Bone marrow (tissue), 2 donors: ENCODE measurements at places on chromosomes 3 and 15.

GRCh38 chr15:37016231-37016630, 84.1 kb downstream of the MEIS2 start:
- no peak for DNase-seq

GRCh38 chr3:11592445-11593298, 51.0 kb downstream of the VGLL4 start:
- no peak for DNase-seq

GRCh38 chr3:29447946-29448627, 167.2 kb downstream of the RBMS3 start:
- no peak for DNase-seq

- no peak for DNase-seq
Observed at GRCh38 chr3:32411442-32411841, 19.8 kb downstream of the CMTM7 start.

GRCh38 chr15:45377609-45378148, 665 bp downstream of the GATM start:
- DNase-seq, result no peak

DNA sequence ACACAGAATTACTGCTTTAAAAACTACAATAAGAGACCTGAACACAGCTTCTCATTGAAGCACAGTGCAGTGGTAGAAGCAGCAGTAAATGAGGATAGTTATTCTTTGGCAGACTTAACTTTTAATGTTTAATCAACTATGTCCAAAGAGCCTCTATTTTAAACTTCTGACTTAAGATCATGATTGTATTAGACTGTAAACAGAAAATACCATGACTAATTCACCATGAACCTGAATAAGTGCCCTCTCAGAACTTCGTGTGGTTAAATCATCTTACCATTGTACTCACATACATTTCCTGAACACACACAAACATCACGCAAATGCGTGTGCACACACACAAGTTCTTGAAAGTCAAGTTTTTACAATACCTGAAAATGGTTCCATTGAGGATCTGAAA, 13.9 kb downstream of the CEP152 start:
- no peak for DNase-seq

GRCh38 chr3:46829699-46830208, 33.5 kb downstream of the MYL3 start:
- no peak for DNase-seq

DNA sequence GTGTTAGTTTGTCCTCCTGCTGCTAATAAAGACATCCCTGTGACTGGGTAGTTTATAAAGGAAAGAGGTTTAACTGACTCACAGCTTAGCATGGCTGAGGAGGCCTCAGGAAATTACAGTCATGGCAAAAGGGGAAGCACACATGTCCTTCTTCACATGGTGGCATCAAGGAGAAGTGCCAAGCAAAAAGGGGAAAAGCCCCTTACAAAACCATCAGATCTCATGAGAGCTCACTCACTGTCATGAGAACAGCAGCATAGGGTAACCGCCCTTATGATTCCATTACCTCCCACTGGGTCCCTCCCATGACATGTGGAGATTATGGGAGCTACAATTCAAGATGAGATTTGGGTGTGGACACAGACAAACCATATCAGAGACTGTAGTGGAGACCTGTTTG, 27.0 kb downstream of the TM2D3 start:
- peak; percentile 90 for DNase-seq

- DNase-seq, result peak; percentile 89
Observed at GRCh38 chr3:129439817-129440617, at the start of the genes IFT122 and MBD4. Gene IFT122, plus strand, starts transcription at chr3:129440224. Its CDS starts 107 bp downstream, at chr3:129440331. Gene MBD4, minus strand, starts transcription at chr3:129439948. Its CDS starts 115 bp downstream, at chr3:129439833.

DNA sequence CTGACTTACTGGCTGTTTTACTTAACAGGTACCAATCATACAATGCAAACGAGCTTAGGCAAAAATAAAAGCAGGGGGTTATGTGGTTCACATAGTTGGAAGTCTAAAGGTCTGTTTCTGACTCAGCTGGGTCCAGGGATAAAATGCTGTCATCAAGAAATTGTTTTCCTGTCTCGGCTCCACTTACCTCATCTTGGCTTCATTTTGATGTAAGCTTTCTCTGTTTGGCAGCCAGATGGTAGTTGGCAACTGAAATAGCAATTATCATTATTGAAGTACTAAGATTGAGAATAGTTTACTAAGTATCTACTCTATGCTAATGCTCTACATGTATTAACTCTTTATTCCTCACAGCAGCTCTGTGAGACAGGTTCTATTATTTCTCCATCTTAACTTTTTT, 36.8 kb upstream of the CNTN3 start:
- DNase-seq, result no peak

GRCh38 chr3:61682671-61683548, 121.5 kb downstream of the PTPRG start:
- DNase-seq, result no peak

- DNase-seq, result no peak
Observed at GRCh38 chr3:190121383-190121782, 686 bp upstream of the P3H2 start.

DNA sequence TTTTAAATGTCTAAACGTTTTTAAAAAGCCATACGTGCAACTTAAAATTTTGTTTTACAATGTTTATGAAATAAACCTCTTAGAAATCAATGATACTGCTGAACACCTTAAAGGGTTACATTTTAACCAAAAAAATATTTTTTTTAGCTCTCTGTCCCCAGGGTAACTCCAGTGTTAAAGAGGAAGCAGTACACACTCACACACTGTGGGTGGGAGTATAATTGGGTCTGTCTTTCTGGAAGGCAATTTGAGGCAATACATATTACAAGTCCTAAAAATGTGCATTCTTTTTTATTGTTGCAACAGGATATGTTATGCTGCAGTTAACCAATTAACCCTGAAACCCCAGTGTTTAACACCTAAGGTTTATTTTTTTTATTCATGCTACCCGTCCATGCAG, 34.1 kb downstream of the WHAMM start:
- no peak for DNase-seq

GRCh38 chr15:62958528-62959363, 83.8 kb upstream of the TPM1 start:
- DNase-seq, result no peak

- DNase-seq, result no peak
Observed at GRCh38 chr3:41304593-41304992, 105.3 kb downstream of the CTNNB1 start.

DNA sequence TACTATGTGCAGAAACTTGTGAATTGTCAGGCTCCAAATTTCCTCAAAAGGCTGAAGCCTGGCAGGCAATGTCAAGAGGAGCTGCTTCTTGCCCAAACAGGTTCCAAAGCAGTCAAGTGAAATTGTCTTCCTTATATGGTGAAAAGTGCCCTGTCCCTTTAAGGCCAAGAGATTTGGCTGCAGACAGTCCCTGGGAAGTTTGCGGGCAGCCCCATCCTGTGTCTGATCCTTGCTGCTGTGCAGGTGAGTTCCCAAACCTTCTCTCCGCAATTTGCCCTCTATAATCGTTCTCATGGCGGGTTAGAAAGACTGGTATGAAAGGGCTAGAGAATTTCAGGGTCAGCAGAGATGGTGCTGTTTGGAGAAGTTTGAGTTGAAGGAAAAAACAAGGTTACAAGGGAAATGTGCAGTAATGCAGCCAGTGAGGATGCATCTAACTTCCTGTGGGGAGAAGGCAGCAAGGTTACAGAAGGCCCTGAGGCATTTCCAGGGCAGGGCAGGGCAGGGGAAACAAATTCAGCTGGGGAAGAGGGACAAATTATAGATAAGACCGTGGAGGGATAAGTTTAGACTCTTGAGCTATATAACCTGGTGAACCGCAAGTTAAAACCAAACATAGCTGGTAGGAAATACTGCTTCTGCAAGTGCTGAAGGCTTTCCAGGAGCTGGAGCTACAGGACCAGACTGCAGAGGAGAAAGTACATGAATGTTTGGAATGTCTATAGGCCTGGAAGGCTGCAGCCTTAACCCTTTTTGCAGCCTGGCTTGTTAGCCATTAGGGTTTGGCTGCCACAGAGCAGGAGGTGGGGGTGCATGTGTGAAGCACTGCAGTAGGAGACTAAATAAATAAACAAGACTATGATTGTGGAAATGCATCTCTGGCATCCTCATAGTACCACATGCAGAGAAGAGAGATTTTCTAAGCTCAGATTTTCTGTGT, 256.2 kb upstream of the IL12A start:
- no peak for DNase-seq

DNA sequence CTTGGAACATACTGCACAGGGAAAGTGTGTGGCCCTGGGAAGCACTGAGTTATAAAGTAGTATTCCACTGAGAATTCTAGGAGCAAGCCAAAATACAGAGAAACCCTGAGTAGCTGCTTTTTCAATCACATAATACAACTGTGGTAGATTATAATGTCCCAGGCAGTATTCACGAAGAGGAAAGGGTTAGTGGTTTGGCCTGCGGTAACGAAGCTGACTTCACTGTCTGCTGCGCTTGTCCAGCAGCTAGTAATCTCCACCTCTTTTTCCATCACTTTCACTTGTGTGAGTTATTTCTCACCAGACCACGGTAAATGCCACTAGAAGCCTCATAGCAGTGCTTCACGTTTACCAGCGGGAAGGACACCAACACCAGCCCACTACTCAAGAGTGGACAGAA, 34.4 kb downstream of the RPL39L start:
- DNase-seq, result no peak

GRCh38 chr3:149371723-149372114, 5.7 kb downstream of the TM4SF1 start:
- DNase-seq, result no peak

- DNase-seq, result no peak
Observed at GRCh38 chr3:177552051-177552450, 354.8 kb upstream of the TBL1XR1 start.

- DNase-seq, result no peak
Observed at GRCh38 chr15:31214864-31215489, 111.7 kb upstream of the KLF13 start.

- DNase-seq, result no peak
Observed at GRCh38 chr3:134656211-134656800, 5.5 kb upstream of the KY start.

- DNase-seq, result peak; percentile 78
Observed at GRCh38 chr15:55277116-55277564, 12.5 kb downstream of the RAB27A start.

GRCh38 chr3:124846189-124846588, 41.0 kb downstream of the ITGB5 start:
- no peak for DNase-seq

GRCh38 chr3:122944671-122945161, 82.8 kb downstream of the SEMA5B start:
- no peak for DNase-seq

- DNase-seq, result no peak
Observed at GRCh38 chr3:52403955-52404354, 40.9 kb downstream of the SEMA3G start.

GRCh38 chr3:116524453-116525210, 79.3 kb upstream of the LSAMP start:
- no peak for DNase-seq

DNA sequence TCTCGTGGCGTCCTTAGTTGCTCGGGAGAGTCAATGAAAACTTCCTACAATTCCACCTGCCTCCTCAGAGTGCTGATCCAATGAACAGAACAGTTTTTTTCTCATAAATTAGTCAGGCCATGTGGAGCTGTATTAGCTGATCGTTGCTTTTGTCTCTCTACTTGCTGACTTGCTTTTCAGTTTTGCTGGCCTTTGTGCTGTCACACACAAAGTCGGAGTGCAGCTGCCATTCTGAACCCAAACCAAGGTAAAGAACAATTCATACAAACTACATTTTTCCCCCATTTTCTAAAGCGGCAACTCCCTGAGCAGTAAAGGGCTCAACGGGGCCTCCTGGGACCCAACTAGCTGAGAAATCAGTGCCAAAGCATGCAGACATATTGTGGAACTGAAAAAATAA, 43.1 kb downstream of the MEIS2 start:
- no peak for DNase-seq

DNA sequence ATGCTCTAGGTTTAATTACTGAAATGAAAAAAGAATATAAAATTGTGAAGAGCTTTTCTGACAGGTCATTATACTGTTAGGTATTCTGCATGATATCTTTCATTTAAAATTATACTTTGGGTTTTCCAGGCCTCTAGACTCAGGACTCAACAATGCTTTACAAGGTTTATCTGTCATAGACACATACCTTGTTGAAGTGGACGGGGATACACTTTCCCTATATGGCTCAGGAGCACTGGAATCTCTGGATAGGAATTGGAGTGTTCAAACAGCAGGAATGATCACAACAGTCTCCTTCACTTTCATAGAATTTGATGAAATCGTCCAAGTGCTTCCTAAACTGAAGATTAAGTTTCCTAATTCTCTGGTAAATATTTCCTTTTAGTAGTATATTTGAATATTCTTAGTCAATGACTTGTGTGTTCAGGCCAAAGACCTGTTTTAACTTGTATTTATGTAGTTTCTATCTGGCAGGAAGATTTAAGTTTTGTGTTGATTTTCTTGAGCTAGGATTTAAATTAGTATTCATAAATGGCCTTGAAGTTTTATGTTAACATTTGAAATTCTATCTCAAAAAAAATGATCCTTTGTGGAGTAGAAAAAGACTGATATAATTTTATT, 106.9 kb upstream of the THSD4 start:
- no peak for DNase-seq

- DNase-seq, result peak; percentile 35
Observed at GRCh38 chr3:129343643-129344360, 65.1 kb downstream of the HMCES start.

GRCh38 chr3:59085976-59086375, 36.2 kb upstream of the CFAP20DC start:
- no peak for DNase-seq

GRCh38 chr15:71115567-71116351, 488 bp downstream of the THSD4 start:
- no peak for DNase-seq

- DNase-seq, result no peak
Observed at GRCh38 chr3:22007368-22007767, 256.4 kb upstream of the ZNF385D start.

DNA sequence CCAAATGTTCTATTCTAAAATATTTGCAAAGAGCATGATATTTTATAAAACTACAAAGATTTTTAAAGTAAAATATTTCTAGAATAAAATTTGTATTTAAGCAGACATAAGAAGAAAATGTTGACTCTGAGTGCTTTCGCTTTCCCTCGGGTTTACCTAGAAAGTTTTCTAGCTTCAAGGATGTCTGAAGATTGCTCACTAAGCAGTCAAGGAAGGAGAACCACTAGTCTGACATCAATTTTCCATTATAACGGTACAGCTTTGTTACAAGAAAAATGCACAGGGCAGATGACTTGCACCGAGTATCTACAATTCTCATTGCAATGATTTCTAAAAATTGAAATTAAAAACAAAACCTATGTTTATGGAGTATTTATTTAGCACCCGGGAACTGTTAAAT, 14.2 kb downstream of the GPR15 start:
- DNase-seq, result no peak
